ENCODE measurements at places on chromosomes 6 and 20.

DNA sequence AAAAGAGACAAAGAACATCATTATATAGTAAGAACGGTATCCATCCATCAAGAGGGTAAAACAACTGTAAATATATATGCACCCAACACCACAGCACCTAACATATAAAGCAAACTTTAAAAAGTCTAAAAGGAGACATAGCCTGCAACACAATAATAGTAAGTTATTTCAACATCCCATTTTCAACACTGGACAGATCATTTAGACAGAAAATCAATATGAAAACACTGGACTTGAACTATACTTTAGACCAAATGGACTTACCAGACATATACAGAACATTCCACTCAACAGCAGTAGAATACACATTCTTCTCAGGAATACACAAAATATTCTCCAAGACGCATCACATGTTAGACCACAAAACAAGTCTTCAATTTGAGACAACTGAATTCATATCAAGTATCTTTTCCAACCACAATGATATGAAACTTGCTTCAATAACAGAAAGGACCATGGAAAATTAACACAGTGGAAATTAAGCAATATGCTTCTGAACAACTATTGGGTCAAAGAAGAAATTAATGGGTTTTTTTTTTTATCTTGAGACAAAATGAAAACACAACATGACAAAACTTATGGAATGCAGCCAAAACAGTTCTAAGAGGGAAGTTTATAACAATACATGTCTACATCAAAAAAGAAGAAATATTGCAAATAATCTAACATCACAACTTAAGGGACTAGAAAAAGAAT lies 23.9 kb upstream of the ASF1A start:
- no peak for DNase-seq

DNA sequence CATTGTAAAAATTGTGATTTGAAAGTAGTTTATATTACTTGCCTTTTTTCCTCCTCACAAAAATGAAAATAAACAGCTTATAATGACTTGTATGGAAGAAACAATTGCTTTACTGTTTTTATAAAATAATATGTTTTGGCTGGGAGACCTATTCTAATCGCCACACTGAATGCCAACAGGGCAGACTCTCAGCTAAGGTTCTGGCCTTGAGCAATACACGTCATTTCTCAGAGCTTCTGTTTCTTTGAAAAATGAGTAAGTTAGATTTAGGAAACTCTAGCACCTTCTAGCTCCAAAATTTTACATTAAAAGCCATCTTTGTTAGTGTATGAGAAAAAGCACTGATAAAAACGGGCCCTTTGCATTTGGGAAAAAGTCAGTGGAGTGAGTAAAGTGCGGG lies 166.6 kb downstream of the ARID1B start:
- DNase-seq, result no peak

GRCh38 chr6:35391240-35391968 lies 49.0 kb downstream of the PPARD start:
- peak; percentile 92 for DNase-seq

- no peak for DNase-seq
Observed at GRCh38 chr6:155850408-155850841, 394.8 kb upstream of the NOX3 start.

GRCh38 chr20:36183155-36183944 lies 28.8 kb downstream of the EPB41L1 start:
- no peak for DNase-seq

DNA sequence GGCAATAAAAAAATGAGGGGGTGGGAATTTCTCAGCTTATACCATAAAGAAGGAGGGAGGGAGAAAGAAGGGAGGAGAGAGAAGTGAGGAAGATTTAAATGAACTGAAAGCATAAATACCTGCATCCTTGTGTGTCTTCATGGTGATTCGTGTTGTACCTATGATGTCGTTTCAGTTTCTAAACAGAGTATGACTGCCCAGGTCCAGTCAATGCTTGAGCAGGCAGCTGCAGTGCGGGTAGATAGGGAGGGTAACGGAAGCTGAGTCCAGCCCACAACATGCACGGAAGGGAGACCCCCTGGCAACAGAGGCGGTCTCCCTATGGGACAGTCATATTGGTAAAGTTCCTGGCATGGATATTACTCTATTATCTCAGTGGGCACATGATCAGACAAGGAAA lies 184.5 kb downstream of the KIF16B start:
- DNase-seq, result no peak

DNA sequence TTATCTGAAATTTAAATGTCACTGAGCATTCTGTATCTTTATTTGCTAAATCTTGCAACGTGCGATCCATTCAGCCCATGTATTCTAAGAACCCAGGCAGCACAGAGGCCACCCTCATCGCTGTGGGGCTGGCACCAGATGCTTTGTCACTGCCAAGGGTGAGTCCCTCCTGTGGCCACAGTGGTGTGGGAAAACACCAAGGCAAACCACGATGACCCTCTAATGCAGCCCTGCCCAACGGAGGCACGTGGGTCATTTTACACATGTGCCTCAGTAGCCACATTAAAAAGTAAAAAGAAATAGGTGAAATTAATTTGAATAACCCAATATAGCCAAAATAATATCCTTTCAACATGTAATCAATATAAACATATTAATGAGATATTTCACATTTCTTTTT lies 221.7 kb downstream of the UNC5CL start:
- no peak for DNase-seq

- no peak for DNase-seq
Observed at GRCh38 chr6:18395177-18395855, 8.2 kb downstream of the RNF144B start.

Measured in epithelial cell of proximal tubule (primary cell).